ENCODE measurements at places on chromosomes 4 and X.

DNA sequence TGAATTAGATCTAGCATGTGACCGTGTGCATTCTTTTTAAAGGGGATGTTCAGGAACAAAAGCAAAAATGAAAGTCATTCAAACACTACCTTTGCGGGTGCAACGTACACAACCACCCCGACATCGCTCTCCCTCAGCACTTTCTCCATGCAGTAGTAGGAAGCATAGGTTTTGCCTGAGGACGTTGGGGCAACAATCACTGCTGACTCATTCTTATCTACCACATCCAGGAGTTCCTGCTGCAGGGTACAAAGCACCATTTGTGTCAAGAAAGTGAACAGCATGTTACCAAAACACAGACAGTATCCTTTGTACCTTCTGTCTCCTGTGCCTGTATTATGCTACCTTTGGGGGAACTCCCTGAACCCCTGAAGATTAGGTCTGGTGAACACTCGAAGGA is 58.6 kb downstream of the DDX60L start:
- no peak for DNase-seq

- DNase-seq, result no peak
Observed at GRCh38 chr4:116391020-116391419, 694.4 kb downstream of the TRAM1L1 start.

- DNase-seq, result no peak
Observed at GRCh38 chrX:40875476-40875875, 140.1 kb upstream of the MED14 start.

DNA sequence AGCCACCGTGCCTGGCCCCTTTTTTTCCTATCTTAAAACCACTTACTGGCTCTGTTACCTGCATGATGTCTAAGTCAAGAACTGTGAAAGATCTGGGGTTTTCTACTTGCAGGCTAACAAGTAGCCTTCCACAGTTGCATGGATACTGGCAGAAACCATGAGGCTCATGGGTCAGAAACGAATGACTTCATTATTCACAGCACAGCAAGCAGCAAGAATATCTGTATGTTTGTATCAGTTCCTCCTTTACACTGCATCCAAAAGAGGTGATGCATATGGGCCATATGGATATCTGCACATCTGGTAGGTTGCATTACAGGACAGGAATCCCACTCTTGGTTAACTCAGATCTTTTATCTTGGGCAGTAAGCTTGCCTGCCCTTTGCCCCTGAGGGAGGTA is 154.9 kb upstream of the NUDT6 start:
- DNase-seq, result no peak

DNA sequence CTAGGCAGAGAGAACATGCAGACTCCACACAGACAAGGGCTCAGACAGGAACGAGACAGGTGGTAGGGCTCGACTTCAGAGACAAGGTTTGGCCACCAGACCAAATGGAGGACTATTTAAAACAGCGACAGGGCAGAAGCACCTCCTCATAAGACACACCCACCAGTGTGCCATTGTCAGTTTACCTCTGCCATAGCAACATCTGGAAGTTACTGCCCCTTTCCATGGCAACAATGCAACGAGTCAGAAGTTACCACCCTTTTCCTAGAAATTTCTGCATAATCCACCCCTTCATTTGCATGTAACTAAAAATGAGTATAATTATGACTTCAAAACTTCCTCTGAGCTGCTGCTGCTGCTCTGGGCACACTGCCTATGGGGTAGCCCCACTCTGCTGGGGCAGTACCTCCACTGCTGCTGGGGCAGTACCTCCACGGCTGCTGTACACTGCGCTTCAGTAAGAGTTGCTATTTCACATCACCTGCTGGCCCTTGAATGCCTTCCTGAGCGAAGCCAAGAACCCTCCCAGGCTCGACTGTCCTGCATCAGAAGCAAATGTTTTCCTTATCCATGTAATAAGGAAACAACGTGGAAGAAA is 2222.3 kb upstream of the AGA start:
- DNase-seq, result no peak

DNA sequence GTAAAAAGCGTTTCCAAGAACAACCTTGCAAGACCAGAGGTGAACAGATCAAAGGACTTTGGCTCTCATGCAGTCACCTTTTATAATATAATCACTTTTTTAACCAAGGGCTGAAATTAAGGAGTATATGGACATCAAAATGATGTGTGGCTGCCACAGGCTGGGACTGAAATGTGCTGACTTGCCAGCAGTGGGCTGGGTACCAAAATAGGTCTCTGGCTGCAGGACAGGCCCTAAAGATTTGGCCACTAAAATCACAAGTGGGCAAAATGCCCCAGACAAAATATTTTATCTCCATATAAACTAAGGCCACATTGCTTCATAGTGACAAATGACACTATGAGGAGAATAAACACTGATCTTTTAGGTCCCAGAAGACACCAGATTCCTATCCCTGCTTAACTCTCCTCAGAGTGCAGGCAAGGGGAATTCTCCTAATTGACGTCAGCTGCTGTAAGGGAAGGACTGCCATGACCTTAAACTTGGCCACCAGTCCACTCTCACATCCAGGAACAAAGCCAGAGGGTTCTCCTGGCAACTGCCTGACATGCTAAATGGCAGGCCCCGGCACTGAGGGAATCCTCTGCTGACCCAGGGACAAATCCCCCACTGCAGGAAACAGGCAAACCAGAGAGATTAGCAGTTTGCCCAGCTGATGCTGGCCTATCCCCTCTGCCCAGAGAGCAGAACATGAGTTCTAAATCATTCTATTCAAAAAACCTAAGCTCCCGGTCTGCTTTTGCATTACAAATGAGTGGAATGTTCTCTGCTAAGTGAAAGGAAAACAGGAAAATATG is 155.8 kb downstream of the PPP3CA start:
- peak; percentile 81 for DNase-seq

DNA sequence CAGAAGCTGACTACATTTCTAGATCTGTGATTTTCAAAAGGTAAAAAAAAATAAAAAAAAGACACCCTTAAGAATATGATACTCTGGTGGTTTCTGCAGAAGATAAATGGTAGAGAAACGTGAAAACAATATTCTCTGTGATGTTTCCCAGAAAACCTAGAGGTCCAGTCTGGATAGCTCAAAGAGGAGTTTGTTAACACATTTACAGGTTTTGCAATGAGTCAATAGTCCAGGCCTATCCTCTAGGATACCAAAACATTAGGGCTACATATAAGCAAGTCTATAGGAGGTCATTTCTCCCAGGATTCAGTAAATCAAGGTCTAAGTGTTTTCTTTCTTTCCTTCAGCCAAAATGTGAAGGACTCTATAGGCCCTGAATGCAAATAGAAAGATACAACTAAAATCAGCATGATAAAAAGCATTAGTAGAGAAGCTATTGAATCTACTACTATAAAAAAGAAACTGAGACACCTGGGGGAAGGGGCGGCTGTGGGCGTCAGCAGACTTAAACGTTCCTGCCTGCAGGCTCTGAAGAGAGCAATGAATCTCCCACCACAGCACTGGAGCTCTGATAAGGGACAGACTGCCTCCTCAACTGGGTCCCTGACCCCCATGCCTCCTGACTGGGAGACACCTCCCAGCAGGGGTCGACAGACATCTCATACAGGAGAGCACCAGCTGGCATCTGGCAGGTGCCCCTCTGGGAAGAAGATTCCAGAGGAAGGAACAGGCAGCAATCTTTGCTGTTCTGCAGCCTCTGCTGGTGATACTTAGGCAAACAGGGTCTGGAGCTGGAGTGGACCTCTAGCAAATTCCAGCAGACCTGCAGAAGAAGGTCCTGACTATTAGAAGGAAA is 33.7 kb upstream of the SPP1 start:
- DNase-seq, result no peak

GRCh38 chrX:121854614-121854911 is 807.2 kb downstream of the GLUD2 start:
- DNase-seq, result peak; percentile 32

- no peak for DNase-seq
Observed at GRCh38 chr4:184550476-184550875, 76.1 kb upstream of the IRF2 start.

DNA sequence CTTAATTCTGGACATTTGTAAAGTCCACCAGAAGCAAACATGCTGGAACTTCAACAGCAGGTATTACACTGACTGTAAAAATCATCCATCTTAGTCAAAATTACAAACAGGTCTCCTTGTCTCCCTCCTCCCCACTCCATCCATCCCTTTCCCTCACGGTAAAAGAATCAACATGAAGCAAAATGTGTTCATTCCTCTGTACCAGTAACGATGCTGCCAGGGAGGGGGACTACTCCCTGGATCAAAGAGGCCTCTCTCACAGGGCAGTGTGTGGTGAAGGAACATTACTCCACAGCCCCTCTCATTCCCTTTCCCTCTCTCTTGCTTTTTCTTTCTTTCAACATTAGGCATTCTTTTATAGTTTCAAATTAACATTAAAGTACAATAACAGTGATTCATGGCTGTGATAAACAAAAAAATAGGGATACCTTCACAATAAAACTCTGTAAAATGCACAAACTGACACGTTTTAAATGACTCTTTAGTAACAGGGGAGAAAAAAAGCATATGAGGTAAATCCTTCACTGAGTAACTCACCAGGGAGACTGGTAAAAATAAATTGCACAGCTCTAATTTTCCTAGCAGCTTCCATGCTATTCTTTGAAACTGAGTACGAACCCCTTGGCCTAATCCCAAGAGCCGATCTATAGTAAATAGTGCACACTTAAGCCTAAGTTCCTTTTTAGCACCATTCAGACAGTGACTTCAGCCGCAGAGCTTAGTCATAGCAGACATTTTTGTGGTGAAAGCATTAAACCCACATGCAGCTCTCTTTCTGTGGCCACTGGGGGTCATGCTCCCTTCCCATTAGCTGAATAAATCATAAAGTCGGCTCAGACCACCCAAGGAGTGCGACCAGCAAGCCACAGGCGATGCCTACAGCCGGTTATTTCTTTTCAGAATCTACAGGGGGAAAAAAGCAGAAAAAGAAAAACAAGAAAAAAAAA is 215.6 kb upstream of the GYPA start:
- DNase-seq, result no peak

GRCh38 chr4:6205567-6205931 is 5.2 kb upstream of the JAKMIP1 start:
- DNase-seq, result no peak

- DNase-seq, result no peak
Observed at GRCh38 chr4:1152290-1152689, 20.1 kb downstream of the SPON2 start.

GRCh38 chr4:76622717-76623116 is 187.7 kb downstream of the SHROOM3 start:
- no peak for DNase-seq

DNA sequence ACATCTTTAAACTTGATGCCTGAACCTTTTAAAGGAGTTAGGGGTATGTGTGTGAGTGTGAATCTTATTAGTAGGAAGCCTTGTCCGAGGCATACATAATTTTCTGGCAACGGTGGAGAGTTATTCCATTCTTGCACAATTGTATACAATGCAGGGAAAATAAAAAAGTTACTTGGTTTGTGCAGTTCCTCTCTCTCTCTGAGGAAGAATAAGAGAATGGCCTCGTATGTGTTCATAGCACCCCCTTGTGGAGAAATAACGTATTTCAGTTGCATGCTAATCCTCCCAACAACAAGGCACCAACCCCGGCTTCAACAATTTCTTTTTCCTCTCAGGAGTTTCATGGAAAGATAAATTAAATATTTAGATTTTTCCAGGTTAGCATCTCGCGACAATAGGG is 33.7 kb upstream of the FGF13 start:
- no peak for DNase-seq

- no peak for DNase-seq
Observed at GRCh38 chrX:130696542-130696941, 206.5 kb downstream of the ENOX2 start.

DNA sequence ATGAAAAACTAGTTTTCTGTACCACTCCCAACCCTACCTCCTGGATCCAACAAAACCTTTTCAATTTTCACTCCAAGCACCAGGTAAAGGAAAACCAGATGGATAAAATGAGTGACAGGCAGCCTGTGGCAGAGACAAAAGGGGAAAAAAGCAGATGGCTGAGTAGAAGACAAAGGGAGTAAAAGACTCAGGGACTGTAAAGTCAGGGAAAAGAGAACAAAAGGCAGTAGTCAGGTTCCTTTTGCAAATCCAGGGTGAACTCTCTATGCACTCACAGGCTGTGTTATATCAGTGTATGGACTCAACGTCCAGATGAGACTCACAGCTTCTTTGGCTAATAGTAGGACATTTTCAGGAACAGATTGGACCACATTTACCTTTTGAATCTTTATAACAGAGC is 54.2 kb downstream of the QRFPR start:
- DNase-seq, result no peak

- DNase-seq, result no peak
Observed at GRCh38 chr4:64781737-64782326, 372.6 kb upstream of the TECRL start.

GRCh38 chr4:110049951-110050925 is 137.6 kb downstream of the EGF start:
- DNase-seq, result no peak

GRCh38 chr4:172881645-172882044 is 287.0 kb upstream of the GALNT7 start:
- no peak for DNase-seq

DNA sequence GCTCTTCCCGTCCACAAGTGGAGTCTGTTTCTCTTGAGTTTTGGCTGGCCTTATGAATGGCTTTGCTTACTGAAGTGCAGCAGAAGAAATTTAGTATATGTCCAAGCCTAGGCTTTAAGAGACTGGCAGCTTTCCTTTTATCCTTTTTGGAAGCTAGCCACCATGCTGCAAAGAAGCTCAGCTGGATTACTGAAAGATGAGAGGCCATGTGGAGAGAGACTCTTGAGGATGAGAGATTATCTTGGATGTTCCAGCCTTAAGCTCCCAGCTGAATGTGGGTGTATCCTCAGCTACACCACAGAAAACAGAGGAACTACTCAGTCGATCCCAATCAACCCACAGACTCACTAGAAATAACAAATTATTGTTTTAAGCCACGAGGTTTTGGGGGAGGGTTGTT is 12.5 kb downstream of the CCNG2 start:
- no peak for DNase-seq

DNA sequence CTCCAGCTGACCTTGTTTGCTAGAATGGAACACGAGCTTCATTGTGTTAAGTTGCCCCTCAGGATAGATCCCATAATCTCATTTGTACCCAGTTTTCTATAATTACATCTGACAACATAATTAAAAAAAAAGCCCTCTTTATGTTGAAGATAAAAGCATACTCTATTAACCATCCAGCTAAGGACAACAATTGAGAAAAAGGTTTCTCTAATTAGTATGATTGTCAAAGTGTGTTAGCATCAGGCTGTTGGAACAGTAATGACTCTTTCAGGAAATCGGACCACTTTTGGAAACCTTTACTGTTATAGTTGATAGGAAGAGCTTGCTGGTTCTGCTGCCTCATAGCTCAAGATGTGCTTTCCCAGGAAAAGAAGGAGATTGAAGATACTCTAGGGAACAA is 172.6 kb downstream of the FHIP1A start:
- no peak for DNase-seq

- DNase-seq, result no peak
Observed at GRCh38 chr4:154731756-154732155, 12.0 kb upstream of the LRAT start.

GRCh38 chr4:140604544-140604943 is 35.8 kb upstream of the UCP1 start:
- DNase-seq, result no peak

- no peak for DNase-seq
Observed at GRCh38 chrX:103794119-103794518, 17.5 kb downstream of the PLP1 start.

GRCh38 chr4:78529569-78530209 is 21.9 kb upstream of the ANXA3 start:
- DNase-seq, result no peak

GRCh38 chrX:77088233-77088632 is 359.0 kb upstream of the FGF16 start:
- no peak for DNase-seq

Data from pancreas (tissue), 10 donors.